ENCODE measurements at places on chromosomes 2 and 18.
A peak's percentile ranks its signal among the peaks of the same experiment; 100 is the strongest.

GRCh38 chr2:6952101-6952500, 34.9 kb downstream of the RNF144A start:
- DNase-seq = no peak

- peak; percentile 48 for DNase-seq
Observed at GRCh38 chr2:100292022-100292580, 30.2 kb downstream of the LONRF2 start.

GRCh38 chr2:228535396-228535795, 353.9 kb upstream of the SPHKAP start:
- no peak for DNase-seq

DNA sequence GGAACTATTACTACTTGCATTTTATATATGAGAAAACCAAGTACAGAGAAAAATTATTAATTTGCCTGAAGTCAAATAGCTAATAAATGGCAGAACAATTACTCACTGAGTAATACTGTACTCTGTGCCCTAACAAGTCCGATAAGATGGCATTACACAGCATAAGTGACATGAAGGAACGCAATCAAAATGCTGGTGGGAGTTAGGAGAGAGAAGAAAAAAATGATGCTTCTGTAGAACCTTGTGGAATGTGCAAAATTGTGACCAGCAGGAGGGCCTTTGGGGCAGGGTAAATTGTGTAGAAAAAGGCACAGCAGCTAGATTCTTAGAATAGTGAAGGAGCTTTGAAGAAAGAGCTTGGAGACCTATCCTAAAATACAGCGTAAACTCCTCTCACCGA, 32.9 kb downstream of the EPHA4 start:
- DNase-seq = no peak

DNA sequence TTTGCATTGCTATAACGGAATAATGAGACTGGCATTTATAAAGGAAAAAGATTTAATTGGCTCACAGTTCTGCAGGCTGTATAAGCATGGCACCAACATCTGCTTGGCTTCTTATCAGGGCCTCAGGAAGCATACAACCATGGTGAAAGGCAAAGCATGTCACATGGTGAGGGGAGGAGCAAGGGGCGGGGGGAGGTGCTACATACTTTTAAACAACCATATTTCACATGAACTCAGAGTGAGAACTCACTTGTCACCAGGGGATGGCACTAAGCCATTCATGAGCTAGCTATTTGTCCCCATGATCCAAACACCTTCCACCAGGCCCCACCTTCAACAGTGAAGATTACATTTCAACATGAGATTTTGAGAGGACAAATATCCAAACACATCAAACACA, 188.7 kb downstream of the MBD5 start:
- DNase-seq = no peak

DNA sequence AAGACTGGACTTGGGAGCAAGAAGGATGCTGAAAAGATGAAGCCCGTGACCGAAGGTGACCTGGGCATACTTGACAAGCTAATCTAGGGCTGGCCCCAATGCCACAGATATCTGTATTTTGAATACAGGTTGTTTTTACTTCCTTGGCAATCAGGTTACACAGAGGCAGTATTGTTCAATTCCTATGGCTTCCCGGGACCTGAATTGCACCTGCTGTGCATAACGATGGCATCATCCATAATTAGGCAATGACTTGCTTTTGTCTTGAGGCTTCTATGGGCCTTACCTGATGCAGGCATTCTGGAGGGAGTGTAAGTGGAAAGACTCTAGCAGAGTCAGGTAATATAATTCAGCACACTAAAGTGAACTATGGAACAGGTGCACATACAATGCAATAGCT, 60.6 kb upstream of the CUL3 start:
- no peak for DNase-seq

- DNase-seq = no peak
Observed at GRCh38 chr2:8575834-8576423, 105.9 kb upstream of the ID2 start.

DNA sequence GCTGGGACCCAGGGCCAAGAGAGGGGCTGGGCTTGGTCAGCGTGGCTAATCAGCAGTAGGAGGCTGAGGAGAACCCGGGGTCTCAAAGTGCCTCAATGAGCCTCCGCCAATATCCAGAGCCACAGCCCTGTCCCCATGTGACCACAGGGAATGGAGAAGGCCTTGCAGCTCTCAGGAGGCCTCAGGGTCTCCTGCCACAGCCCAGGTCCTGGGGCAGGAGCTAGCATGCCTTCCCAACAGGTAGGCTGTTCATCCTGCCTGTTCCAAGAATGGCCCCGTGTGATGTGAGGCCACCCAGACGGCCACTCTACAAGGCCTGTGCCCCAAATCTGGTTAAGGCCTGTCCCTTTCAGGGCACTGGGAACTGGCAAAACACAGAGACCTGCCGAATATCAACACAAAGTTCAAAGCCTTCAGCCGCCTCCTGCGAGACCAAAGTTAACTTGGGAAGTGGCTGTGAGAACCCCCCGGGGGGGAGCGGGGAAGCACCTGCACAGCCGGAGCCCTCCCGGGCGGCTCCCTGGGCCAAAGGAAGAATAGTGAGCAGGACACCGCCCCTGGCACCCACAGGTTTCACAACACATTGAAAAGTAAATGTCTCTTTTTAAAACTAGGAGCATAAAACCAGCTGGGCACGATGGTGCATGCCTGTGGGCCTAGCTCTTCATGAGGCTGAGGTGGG, 4.5 kb upstream of the LIMS2 start:
- DNase-seq = no peak

DNA sequence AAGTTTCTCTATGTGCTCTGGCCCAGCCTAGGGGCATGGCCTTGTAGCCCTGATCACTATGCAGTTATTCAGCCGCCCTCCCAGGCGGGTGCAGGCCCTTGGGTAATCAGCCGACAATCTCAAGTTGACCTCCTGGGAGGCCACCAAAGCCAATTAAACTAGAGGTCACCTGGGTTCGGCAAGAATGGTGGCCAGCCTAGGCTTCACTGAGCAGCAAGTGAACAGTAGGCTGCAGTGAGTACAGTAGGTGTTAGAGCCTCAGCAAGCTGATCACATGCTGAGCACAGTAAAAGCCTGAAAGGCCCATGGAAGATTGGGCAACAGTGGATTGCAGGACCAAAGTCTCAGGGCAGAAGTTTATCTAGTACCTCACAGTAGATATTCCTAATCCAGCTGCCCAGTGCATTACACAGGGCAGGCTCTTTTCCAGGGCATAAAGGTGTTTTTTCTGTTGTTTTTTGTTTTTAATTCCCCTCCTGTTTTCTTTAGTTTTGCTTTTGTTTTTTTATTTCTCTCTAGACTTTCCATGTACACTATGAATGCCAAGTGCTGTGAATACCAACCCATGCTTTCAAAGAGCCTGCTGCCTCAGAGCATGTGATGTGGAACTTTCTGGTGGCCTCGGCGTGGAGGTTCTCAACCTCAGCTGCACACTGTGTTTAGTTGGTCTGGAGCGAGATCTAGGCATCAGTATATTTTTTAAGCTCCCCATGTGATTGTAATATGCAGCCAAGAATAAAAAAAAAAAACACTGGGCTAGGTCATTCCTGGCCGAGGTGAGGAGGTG, 55.9 kb upstream of the ATL2 start:
- DNase-seq = no peak

DNA sequence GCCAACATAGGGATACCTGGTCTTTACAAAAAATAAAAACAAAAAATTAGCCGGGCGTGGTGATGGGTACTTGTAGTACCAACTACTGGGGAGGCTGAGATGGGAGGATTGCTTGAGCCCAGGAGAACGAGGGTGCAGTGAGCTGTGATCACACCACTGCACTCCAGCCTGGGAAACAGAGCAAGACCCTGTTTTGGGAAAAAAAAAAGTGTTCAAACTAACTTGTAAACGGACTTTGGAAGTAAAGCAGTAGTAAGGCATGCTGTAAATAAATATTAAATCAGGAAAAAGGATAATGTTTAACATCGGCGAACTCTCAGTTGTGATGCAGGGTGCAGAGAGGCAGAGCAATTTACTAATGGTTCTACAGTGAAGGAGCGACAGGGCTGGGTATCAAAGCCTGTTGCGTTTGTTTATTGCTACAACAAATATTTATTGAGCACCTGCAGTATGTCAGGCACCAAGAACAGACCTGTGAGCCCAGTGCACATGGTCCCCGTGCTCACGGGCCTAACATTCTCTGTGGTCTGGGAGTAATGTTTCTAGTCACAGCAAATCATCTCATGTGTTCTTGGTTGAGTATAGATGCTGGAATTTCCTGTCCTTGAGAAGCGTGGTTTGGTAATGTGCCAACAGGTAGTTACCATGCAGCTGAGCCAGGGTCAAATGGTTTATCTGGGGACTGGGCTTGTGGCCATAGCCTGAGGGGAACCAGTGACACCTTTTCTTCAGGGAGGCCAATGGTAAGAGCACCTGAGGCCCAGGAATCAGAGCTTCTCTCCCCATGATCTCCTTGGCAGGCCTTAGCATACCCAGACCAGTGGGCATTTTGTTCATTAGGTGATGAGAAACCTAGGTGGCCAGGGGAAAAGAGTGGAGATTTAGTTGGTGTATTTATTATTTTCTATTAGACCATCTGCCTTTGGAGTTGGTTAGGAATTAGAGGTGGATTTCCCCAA, 27.9 kb upstream of the GREB1 start:
- no peak for DNase-seq

- no peak for DNase-seq
Observed at GRCh38 chr2:160351956-160352355, 141.7 kb downstream of the RBMS1 start.

DNA sequence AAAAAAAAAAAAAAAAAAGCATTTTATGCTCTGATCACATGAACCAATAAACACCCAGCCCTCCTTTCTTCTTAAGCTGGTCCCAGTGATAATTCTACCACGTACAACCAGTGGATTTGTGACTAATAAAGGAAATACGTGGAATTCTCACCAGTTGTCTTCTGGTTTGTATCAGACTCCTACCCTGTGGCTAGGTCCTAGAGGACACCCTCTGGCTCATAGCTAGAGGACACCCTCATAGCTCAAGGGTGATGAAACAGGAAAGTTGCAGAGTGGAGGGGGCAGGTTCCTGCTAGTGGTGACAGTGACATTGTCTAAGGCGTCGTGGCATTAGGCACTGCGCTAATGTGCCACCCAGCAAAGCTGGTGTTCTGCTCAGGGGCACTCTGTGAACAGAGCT, 167.8 kb downstream of the BCL11A start:
- DNase-seq = no peak

GRCh38 chr2:176147800-176148496, 3.4 kb upstream of the HOXD4 start:
- no peak for DNase-seq

- no peak for DNase-seq
Observed at GRCh38 chr2:186683341-186683740, 10.5 kb upstream of the FAM171B start.

- DNase-seq = no peak
Observed at GRCh38 chr2:239433777-239434403, 33.1 kb upstream of the HDAC4 start.

- no peak for DNase-seq
Observed at GRCh38 chr18:12086249-12086648, 7.4 kb upstream of the ANKRD62 start.

DNA sequence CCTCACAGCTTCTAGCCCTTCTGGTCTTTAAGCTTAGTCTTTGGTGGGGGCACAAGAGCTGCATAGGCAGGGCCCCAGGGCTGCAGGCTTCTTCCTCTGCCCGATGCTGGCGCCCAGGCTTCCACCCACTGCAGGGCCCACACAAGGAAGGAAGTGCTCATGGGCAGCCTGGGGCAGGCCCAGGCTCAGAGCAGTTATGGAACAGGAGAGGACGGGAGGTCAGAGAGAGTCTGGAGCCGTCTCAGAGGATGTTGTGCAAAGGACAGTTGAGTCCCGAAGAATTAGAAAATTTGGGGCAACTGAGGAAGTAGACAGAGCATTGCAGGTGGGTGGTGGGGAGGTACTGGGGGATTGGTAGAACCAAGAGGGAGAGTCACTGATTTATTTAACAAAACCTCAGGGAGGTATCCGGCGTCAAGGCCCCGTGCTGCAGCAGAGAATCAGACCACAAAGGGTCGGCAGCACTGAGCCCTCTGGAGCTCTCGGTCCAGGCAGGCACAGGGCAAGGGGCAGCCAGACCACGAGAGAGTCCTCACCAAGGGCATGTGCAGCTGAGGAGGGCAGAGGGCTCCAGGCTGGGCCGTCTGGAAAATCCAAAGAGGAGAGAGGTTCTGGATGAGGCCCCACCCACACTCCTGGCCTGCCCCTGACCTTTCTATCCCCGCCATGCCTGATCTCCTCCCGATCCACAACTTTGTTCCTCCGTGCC, 110.8 kb upstream of the GLI2 start:
- no peak for DNase-seq

- no peak for DNase-seq
Observed at GRCh38 chr2:168272225-168272624, 24.8 kb upstream of the STK39 start.

DNA sequence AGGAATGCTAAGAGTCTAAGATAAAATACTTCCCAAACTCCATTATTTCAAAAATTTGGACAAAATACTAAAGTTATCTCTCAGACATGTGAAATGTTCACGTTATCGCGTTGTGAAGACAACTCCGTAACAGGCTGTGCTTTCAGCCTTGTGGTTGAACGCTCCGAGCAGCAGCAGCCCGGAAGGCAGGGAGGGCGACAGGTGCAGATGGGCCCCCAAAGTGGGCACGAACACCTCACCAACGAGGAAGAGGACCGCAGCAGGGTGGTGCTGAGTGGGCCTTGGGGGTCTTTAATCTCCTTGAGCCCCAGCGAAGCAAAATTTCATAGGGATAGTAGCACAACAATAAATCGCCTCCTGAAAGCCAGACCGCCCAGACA, 1.0 kb upstream of the FAM110C start:
- no peak for DNase-seq

DNA sequence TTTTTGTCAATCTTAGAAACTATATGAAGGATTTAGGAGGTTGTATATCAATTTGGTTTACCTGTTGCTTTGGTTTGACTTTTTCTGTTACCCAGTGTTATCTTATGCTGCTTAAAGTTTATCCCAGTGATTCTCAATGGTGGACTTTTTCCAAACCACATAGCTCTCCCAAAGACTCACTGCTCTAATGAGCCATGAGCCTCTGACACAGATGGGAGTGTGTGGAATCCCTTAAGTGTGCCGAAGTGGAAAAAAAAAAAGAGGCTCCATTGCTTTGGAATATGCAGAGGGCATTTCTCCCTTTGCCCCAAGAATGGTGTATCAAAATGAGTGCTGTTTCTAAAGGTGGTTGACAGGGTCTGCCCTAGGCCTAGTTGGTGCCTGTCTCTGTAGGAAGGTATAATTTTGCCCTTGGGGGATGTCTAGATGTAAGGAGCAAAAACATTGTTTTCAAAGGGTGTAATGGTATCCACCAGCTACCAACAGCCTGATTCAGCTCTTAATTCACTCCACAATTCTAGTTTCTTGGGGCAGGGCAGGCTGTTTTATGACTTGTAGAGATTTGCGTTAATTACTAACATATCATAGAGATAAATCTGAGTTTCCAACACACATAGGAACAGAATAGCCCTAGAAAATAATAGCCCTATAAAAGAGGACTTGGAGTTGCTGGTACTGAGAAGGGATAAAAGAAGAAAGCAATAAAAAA, 64.3 kb upstream of the CYP26B1 start:
- no peak for DNase-seq

GRCh38 chr2:234472155-234472554, 24.7 kb downstream of the ARL4C start:
- DNase-seq = no peak

GRCh38 chr2:177296040-177296439, 31.5 kb upstream of the NFE2L2 start:
- no peak for DNase-seq
